Daoy (cell line): ENCODE measurements at places on chromosomes 2 and 18. TPM values are rescaled to one million over a fixed set of nuclear protein-coding genes. Genes with fewer than 3 reads are reported as not detected.

The SFT2D3 gene
- 6.0 and 6.1 TPM in 2 replicates for total RNA-seq

The ZNF892 gene
- 1.7 and 5.3 TPM in 2 replicates for total RNA-seq

The VWA3B gene
- 0.77 TPM in 1 of 2 replicates, not detected in the other for total RNA-seq

The TUBB8B gene
- not detected in 2 replicates for total RNA-seq

The MRO gene
- not detected in 2 replicates for total RNA-seq

The FOXI3 gene
- total RNA-seq: 0.18 and 0.23 TPM in 2 replicates

The OSBPL6 gene
- 3.8 and 4.5 TPM in 2 replicates for total RNA-seq

The EPHA4 gene
- 5.1 and 7.5 TPM in 2 replicates for total RNA-seq

The CHRNG gene
- not detected in 2 replicates for total RNA-seq

The HOXD4 gene
- 1.5 and 2.5 TPM in 2 replicates for total RNA-seq

The BCL11A gene
- 4.5 and 7.8 TPM in 2 replicates for total RNA-seq

The SLC30A3 gene
- 0.11 TPM in 1 of 2 replicates, not detected in the other for total RNA-seq

The RAB11FIP5 gene
- total RNA-seq: 18.0 and 20.6 TPM in 2 replicates

The ANKAR gene
- total RNA-seq: 0.74 and 4.3 TPM in 2 replicates

The DUSP2 gene
- 21.1 and 24.4 TPM in 2 replicates for total RNA-seq

The DAW1 gene
- total RNA-seq: 0.63 and 5.2 TPM in 2 replicates

The SEPTIN10 gene
- 42.9 and 56.0 TPM in 2 replicates for total RNA-seq

The ZNG1B gene
- 42.5 and 58.1 TPM in 2 replicates for total RNA-seq

The FARSB gene
- total RNA-seq: 38.8 and 38.9 TPM in 2 replicates

The DSC3 gene
- total RNA-seq: not detected in 2 replicates

The SPHKAP gene
- total RNA-seq: not detected in 2 replicates

The MAB21L4 gene
- not detected in 2 replicates for total RNA-seq

The COL5A2 gene
- total RNA-seq: 34.9 and 41.7 TPM in 2 replicates

The YWHAQ gene
- 586 and 605 TPM in 2 replicates for total RNA-seq

The EML6 gene
- 1.0 and 2.1 TPM in 2 replicates for total RNA-seq

The CD8A gene
- not detected in 2 replicates for total RNA-seq

The PLCD4 gene
- total RNA-seq: 0.06 TPM in 1 of 2 replicates, not detected in the other

The ABCB11 gene
- not detected in 2 replicates for total RNA-seq

The AQP12A gene
- total RNA-seq: not detected in 2 replicates

The UNC80 gene
- not detected in 2 replicates for total RNA-seq

The HOXD13 gene
- 20.7 and 21.5 TPM in 2 replicates for total RNA-seq

The TMEM237 gene
- 144 and 173 TPM in 2 replicates for total RNA-seq

The TRAK2 gene
- total RNA-seq: 14.2 and 17.6 TPM in 2 replicates

The CEP68 gene
- total RNA-seq: 3.7 and 4.5 TPM in 2 replicates
